ENCODE measurements at places on chromosomes 12 and 14. TPM values are rescaled to one million over a fixed set of nuclear protein-coding genes. Genes with fewer than 3 reads are reported as not detected.

GRCh38 chr14:22664261-22664660 is 20.1 kb upstream of the OR6J1 start:
- DNase-seq, result no peak

SSPN gene
- polyA plus RNA-seq, result 14.7 TPM

DNA sequence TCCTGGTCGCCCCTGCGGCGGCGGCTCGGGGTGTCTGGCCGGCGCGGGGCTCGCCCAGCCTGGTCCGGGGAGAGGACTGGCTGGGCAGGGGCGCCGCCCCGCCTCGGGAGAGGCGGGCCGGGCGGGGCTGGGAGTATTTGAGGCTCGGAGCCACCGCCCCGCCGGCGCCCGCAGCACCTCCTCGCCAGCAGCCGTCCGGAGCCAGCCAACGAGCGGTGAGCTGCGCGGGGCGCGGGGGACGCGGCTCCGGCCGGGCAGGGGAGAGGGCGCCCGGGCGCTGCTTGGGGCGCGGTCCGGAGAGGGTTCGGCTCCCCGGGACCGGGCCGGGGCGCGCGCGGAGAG is at the start of gene LGALS3:
LGALS3 (plus strand) TSS at position 167 of the 342 bp plus-strand sequence. CDS start 8,122 bp downstream, outside the sequence.
- DNase-seq, result no peak

DNA sequence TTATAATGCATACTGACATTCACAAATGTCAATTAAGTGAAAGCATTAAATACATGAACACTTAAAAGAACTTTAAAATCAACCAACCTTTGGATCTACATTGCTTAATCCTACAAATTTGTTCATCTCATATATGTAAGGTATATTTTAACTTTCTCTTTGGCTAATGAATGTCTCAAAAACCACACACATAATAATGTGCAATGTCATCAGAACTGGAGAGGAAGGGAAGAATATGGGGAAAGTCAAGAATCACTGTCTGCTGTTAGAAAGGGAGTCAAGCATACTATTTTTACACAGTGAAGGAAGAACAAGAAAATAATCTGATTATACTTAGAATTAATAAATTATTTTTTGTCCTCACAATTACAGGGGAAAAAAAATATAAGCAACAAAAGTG is 4.9 kb downstream of the GMFB start:
- no peak for DNase-seq

DNA sequence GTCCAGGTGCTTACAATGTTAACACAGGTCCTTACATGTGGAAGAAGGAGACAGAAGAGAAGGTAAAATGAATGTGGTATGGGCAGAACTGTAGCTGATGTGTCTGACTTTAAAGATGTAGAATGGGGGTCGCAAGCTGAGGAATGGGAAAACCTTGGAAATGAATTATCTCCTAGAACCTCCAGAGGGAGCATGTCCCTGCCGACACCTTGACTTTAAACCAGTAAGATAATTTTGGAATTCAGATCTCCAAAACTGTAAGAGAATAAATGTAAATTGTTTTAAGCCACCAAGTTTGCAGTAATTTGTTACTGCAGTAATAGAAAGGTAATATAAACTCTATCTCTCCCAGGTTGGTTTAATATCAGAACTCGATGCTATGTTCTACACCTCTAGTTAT is 80.1 kb upstream of the ALG10 start:
- no peak for DNase-seq

DNA sequence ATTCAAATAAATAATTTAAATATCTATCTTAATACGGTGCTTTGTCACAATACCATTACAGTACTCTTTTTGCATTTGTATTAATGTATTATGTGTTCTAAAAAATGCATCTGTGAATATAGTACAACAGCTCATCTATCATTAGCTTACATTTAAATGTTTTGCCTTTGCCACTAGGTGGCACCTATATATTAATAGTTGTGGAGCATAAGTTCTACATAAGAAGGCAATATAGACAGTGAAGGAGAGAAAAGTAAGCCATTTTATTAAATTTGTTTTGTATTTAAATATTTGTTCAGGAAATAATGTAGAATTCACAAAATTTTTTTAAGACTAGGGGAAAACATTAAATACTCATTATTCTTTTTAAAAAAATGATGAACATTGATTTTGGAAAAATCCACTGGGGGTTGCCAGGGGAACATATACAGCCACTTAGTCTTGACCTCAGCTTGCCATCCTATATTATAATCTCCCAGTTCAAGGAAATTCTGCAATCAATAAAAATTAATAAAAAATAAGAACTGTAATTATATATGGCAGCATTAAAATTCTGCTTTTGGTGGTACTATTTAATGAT is 9.8 kb downstream of the CCER1 start:
- no peak for DNase-seq

DNA sequence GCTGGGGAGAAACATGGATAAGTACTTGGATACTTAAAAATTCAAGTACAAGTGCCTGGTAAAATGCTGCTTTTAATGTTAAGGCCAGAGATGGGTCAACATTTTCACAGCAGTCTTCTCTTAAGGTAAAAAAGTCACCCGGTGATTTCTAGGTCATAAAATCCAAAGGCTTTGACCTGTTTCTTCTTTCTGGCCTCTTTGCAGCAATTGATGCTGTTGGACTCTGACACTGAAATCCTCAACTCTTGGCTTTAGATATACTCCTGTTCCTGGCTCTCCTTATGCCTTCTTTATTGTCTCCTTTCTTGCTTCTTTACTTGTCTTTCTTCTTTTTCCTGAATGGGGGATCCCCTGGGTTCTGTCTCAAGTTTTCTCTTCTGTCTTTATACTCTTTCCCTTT is 189.2 kb downstream of the SSPN start:
- no peak for DNase-seq

GRCh38 chr14:58898655-58899316 is 261.0 kb downstream of the DACT1 start:
- DNase-seq, result no peak

GRCh38 chr12:25792031-25792430 is 166.5 kb upstream of the RASSF8 start:
- DNase-seq, result no peak

- DNase-seq, result peak; percentile 88
These were observed at the start of gene MLH3 for GRCh38 chr14:75050852-75051555. MLH3 (minus strand) TSS chr14:75051467; CDS start chr14:75049655, 1,812 bp downstream.

DNA sequence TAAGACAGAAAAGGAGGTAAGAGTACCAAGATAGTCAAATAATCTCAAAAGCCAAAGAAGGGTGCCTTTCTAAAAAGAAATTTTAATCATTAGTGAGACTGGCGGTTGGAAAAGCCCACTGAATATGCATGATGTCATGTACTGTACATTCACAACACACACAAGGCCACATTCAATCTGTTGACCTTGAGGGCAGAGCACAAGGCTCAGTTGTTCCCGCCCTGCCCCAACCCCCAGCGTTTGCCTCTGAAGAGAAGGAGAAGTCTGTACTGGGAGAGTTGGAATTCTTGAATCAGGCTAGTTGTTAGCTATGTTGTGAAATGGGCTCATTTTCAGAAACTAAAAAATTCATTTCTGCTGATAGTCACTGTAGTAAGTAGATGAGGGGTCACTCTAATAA is 50.2 kb upstream of the NID2 start:
- DNase-seq, result no peak

GRCh38 chr14:35708062-35708461 is 101.0 kb downstream of the RALGAPA1 start:
- DNase-seq, result no peak

Measured in right lung (tissue), 10 donors.